ENCODE measurements at places on chromosomes 3 and 15. TPM values are rescaled to one million over a fixed set of nuclear protein-coding genes. Genes with fewer than 3 reads are reported as not detected.

Gene THPO
- total RNA-seq: not detected

Gene PLSCR5
- total RNA-seq: not detected

Gene KBTBD12
- total RNA-seq: not detected

GRCh38 chr3:169137076-169137475 lies 526.4 kb downstream of the MECOM start:
- H3K36me3 ChIP-seq: no peaks in the 10 kb centered on the region
- H3K27me3 ChIP-seq: peaks cover 21% of the 10 kb centered on the region
- H3K27ac ChIP-seq: no peak overlapping the region
- H3K4me3 ChIP-seq: no peak overlapping the region
- no peak for DNase-seq
- H3K4me1 ChIP-seq: no peaks in the 10 kb centered on the region

DNA sequence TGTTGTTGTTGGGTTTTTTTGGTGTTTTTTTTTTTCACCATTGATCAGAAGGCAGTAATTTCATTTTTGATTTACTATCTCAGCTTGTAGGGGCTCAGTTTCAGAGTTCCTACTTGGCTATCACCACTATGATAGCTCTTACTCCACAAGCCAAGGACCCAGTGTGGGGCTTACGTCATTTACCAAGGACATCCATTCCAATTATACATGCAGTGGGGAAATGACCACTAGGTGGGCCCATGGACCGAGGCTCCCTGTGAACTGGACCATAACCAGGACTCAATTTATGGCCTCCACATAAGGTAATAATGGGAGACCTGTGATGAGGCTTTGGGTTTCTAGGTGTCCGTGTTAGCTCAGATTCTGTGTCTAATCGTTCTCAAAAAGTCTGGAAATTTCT lies 67.5 kb upstream of the CACNA1D start:
- H3K36me3 ChIP-seq: no peaks in the 10 kb centered on the region
- peaks cover 8% of the 10 kb centered on the region for H3K27me3 ChIP-seq
- no peak overlapping the region for H3K27ac ChIP-seq
- no peak for DNase-seq
- H3K4me3 ChIP-seq: no peak overlapping the region
- no peaks in the 10 kb centered on the region for H3K4me1 ChIP-seq

DNA sequence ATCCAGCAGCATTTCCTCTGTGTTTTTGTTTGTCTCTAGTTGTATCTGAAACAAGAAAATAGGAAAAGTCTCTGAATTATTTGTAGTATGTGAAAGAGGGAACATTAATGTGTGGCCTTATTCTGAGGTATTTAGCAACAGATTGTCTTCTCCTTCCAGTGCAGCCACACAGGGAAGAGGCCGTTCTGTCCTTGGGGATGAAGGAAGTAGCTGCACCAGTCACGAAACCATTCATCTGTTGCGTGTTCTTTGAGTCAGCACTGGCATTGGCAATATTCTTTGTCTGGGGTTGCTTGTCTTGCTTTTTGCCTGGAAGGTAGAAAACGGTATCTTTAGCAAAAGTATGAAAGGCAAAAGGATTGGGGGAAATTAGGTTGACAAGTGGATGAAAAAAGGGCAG lies 91.6 kb downstream of the CDIN1 start:
- no peak overlapping the region for H3K27ac ChIP-seq
- H3K4me3 ChIP-seq: no peak overlapping the region
- H3K36me3 ChIP-seq: no peaks in the 10 kb centered on the region
- H3K27me3 ChIP-seq: no peaks in the 10 kb centered on the region
- no peaks in the 10 kb centered on the region for H3K4me1 ChIP-seq
- no peak for DNase-seq

GRCh38 chr3:127833281-127834032 lies 11.1 kb upstream of the MGLL start:
- peaks cover 3% of the 10 kb centered on the region for H3K27me3 ChIP-seq
- no peaks in the 10 kb centered on the region for H3K4me1 ChIP-seq
- no peaks in the 10 kb centered on the region for H3K36me3 ChIP-seq

All from activated T-helper 1 cell treated with anti-CD3 and anti-CD28 coated beads, Interleukin-12 subunit alpha, Interleukin-12 subunit beta, Interleukin-2, Interleukin-4 antibody, amounts not matched to agents 30 ng/mL and 10 ng/mL and 1 ng/mL, durations not matched to agents 14 hours and 24 hours and 36 hours (primary cell).